Articular chondrocyte of knee joint (primary cell): ENCODE measurements at places on chromosomes 7 and 10. TPM values are rescaled to one million over a fixed set of nuclear protein-coding genes. Genes with fewer than 3 reads are reported as not detected.

Gene EVX1
- not detected in 2 replicates for total RNA-seq

Gene SLC16A9
- total RNA-seq = 2.1 and 4.1 TPM in 2 replicates

Gene LRRD1
- 0.43 and 0.65 TPM in 2 replicates for total RNA-seq

Gene ADCY1
- total RNA-seq = 0.39 and 0.43 TPM in 2 replicates
